Neural progenitor cell (in vitro differentiated cells): ENCODE measurements at places on chromosomes 16 and 17. TPM values are rescaled to one million over a fixed set of nuclear protein-coding genes. Genes with fewer than 3 reads are reported as not detected.

GRCh38 chr17:62140836-62141235 lies 75.8 kb upstream of the MED13 start:
- H3K36me3 ChIP-seq: no peaks in the 10 kb centered on the region
- H3K4me3 ChIP-seq: no peak overlapping the region
- DNase-seq: no peak

KRTAP4-1 gene
- 0.12 TPM in 1 of 2 replicates, not detected in the other for total RNA-seq

DNA sequence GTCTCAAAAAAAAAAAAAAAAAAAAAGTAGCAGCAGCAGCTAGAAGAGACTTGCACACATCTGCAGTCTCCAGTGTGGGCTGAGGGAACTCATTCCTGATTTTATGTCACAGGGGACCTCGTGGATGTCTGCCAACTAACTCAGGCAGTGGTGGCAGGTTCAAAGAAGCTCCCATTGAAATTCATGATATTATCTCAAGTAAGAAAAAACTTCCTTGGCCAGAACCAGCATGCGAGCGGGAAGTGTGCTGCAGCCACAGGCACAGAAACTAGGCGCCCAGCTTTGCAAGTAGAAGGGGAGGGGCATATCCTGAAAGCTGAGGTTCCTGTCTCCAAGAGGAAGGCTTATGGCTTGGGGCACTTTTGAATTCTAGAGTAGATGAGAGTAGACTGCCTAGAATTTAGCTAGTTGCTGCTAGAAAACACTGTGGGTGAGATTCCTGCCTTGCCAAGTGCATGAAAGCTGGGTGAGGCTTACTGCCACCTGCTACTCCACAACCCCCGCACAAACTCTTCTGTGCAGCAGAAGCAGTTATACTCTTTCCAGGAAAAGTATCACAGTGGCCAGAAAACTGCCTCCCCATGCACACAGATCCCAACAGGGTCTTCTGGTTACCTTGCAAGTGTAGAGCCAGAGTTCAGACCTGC lies 603.8 kb upstream of the CA10 start:
- no peaks in the 10 kb centered on the region for H3K4me1 ChIP-seq
- DNase-seq: no peak
- H3K4me3 ChIP-seq: no peak overlapping the region
- H3K36me3 ChIP-seq: no peaks in the 10 kb centered on the region
- no peak overlapping the region for H3K27ac ChIP-seq

DNA sequence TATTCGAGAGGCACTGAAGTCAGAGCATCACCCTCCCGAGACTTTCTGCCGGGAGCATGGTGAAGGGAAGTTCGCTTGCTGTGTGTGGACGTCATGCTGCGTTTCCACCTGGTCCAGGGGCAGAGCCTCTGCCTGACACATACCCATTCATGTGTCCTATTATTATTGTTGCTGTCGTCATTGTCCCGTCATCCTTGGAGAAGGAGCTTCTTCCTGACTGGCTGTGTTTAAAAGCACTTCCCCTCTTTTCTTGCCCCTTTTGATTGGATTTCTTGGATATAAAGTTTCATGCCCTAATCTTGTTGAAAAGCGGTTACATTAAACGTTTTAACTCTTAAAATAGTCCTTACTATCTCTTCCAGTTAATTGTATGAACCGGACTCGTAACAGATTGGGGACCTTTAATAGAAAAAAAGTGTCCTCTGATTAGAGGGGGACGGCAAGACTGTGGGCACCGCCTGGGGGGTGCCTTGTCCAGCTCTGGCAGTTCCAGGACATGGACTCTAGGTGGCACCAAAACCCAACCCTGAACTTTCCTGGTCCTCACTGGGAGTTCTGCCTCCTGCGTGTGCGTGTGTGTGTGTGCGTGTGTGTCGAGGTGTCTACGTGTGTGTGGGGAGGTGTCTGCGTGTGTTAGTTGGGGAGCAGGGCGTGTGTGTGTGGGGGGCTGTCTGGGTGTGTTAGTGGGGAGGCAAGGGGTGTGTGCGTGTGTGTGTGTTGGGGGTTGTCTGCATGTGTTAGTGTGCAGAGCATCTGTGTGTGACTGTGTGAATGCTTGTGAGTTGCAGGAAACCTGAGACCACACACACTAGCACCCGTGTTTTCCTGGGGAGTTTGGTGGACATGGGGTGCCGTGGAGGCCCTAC lies 133.3 kb upstream of the CIBAR2 start:
- no peaks in the 10 kb centered on the region for H3K27me3 ChIP-seq
- H3K27ac ChIP-seq: no peak overlapping the region
- no peaks in the 10 kb centered on the region for H3K36me3 ChIP-seq
- DNase-seq: peak; percentile 85
- no peak overlapping the region for H3K4me3 ChIP-seq
- peaks cover 9% of the 10 kb centered on the region for H3K4me1 ChIP-seq

GRCh38 chr16:85285681-85286065 lies 173.4 kb upstream of the CIBAR2 start:
- H3K4me3 ChIP-seq: no peak overlapping the region
- no peaks in the 10 kb centered on the region for H3K27me3 ChIP-seq
- no peak for DNase-seq
- no peak overlapping the region for H3K27ac ChIP-seq
- H3K4me1 ChIP-seq: peaks cover 39% of the 10 kb centered on the region

DNA sequence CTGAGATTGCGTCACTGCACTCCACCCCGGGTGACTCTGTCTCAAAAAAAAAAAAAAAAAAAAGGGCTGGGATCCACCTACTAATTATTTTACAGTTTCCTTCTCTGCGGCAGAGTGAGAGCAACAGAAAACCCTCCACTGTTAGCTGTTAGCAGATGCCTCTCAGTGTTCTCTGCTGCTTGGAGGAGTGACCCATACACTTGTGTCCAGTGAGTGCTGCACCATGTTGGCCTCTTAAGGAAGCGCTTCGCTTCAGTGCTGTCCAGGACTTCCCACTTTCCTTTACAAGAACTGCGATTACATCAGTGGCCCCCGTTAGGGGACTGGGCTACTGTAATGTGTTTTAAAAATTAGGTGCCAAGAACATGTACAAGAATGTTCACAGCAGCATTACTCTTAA lies 18.4 kb upstream of the CLEC18B start:
- no peaks in the 10 kb centered on the region for H3K36me3 ChIP-seq
- no peak overlapping the region for H3K27ac ChIP-seq
- no peaks in the 10 kb centered on the region for H3K4me1 ChIP-seq
- no peak overlapping the region for H3K4me3 ChIP-seq
- no peaks in the 10 kb centered on the region for H3K27me3 ChIP-seq
- DNase-seq: no peak

KRTAP9-2 gene
- not detected in 2 replicates for total RNA-seq

DNA sequence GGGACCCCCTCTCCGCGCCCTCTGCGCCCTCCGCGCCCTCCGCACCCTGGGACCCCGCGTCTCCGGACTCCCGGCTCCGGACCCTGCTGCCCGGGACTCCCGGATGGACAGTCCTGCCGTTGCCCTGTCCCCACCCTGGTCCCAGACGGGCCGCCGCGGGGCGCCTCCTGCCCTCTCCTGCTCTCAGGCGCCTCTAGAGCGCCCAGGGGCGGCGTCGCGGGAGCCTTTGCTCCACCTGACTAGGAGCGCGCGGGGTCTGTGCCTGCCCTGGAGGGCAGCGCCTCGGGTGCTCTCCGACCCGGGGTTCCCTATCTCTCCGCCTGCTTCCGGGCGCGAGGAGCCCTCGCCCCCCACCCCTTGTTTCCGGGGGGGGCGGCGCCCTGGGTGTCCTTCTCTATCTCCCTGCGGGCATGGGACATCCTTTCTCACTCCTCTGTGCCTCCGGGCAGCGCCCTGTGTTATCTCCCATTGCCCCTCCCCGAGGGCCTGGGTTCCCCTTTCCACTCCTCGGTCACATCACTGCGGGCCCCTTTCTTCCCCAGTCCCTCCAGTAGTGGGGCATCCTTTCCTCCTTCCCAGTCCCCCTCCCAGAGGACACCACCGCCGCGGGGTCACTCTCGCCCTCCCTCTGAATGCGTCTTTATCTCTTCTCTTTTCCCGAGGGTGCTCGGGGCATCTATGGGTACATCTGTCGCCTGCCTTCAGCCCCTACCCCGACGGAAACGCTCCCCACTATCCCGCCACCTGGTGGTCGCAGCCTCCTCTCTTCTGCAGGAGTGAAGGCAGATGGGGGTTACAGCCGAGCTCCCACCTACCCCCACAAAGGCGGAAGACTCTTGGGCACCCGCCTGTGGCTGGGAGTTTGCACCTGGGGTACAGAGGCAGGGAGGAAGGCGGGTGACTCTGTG lies 875 bp downstream of the PRKCB start:
- no peaks in the 10 kb centered on the region for H3K36me3 ChIP-seq
- no peak overlapping the region for H3K27ac ChIP-seq
- H3K4me1 ChIP-seq: peaks cover 19% of the 10 kb centered on the region
- peaks cover 68% of the 10 kb centered on the region for H3K27me3 ChIP-seq

PPY gene
- total RNA-seq: not detected in 2 replicates
